Psoas muscle (tissue), 8 donors: ENCODE measurements at places on chromosomes 5 and 9.

GRCh38 chr5:158287643-158288271, 428.8 kb upstream of the CLINT1 start:
- DNase-seq, result no peak
- H3K36me3 ChIP-seq, result no peaks in the 10 kb centered on the region
- no peak overlapping the region for H3K4me3 ChIP-seq
- H3K27ac ChIP-seq, result no peak overlapping the region
- no peaks in the 10 kb centered on the region for H3K27me3 ChIP-seq

GRCh38 chr5:80127116-80127552, 92.0 kb downstream of the THBS4 start:
- no peak for DNase-seq
- H3K4me1 ChIP-seq, result no peaks in the 10 kb centered on the region
- no peaks in the 10 kb centered on the region for H3K36me3 ChIP-seq
- no peak overlapping the region for H3K4me3 ChIP-seq
- H3K27ac ChIP-seq, result no peak overlapping the region

DNA sequence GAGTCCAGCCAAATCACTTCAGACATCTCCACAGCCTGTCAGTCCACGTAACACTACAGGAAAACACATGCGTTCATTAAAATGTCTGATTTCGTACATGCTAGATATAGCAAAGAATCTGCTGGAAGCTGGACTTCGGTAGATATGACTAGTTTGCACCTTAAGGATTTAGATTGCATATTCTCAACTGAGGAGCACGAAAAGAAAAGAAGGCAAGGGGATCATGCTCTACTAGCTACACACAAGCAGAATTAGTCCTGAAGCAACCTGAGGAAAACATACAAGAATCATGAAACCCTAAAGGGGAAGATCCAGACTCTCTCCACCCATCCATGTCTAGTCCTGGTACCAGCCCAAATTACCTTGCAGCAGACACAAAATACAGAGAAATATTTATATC, 36.1 kb upstream of the SSBP2 start:
- H3K4me3 ChIP-seq, result peak overlapping the region; percentile 44
- H3K27me3 ChIP-seq, result no peaks in the 10 kb centered on the region
- H3K36me3 ChIP-seq, result no peaks in the 10 kb centered on the region
- DNase-seq, result no peak

DNA sequence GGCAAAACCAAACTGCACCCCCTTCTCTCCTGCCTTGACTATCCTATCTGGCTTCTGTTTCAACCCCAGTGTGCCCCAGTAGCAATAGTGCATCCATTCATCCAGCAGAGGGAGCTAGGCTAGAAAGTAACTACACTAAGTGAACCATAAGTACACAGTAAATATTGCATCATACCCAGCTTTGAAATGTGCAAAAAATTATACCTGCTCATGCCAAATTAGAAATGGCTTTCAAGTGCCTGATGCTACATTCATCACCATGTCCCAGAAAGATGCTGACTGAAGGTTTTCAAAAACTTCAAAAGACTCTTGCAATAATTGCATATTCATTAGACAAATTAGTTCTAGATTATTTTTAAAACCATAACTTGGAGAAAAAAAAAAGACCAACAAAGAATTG, 153.5 kb downstream of the PRELID2 start:
- no peaks in the 10 kb centered on the region for H3K27me3 ChIP-seq
- no peak overlapping the region for H3K4me3 ChIP-seq
- no peak for DNase-seq
- peaks cover 8% of the 10 kb centered on the region for H3K4me1 ChIP-seq
- H3K27ac ChIP-seq, result no peak overlapping the region

GRCh38 chr9:22693156-22693555, 246.5 kb downstream of the DMRTA1 start:
- H3K36me3 ChIP-seq, result no peaks in the 10 kb centered on the region
- H3K4me1 ChIP-seq, result no peaks in the 10 kb centered on the region
- no peaks in the 10 kb centered on the region for H3K27me3 ChIP-seq
- no peak for DNase-seq

- no peak overlapping the region for H3K27ac ChIP-seq
- peaks cover 44% of the 10 kb centered on the region for H3K27me3 ChIP-seq
- no peaks in the 10 kb centered on the region for H3K36me3 ChIP-seq
- H3K4me3 ChIP-seq, result no peak overlapping the region
- peak; percentile 48 for DNase-seq
- H3K4me1 ChIP-seq, result peaks cover 6% of the 10 kb centered on the region
Observed at GRCh38 chr5:135040333-135041144, 6.5 kb upstream of the PITX1 start.

DNA sequence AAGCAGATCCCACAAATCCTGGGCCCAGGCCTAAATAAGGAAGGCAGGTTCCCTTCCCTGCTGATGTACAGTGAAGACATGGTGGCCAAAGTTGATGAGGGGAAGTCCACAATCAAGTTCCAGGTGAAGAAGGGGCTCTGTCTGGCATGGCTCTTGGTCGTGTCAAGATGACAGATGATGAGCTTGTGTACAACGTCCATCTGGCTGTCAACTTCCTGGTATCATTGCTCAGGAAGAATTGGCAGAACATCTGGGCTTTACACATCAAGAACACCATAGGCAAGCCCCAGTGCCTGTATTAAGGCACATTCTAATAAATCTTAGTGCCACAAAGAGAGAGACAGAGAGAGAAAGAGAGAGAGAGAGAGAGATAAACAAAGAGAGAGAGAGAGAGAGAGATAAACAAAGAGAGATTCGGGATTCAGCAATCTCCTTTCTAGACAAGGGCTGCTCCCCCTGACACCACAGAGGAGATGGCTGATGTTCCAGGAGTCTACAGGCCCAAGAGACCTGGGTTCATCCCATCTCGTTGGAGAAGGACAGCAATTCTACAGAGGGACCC, 45.5 kb upstream of the HSPA9 start:
- H3K27ac ChIP-seq, result no peak overlapping the region
- no peaks in the 10 kb centered on the region for H3K4me1 ChIP-seq
- H3K4me3 ChIP-seq, result no peak overlapping the region
- no peaks in the 10 kb centered on the region for H3K27me3 ChIP-seq
- H3K36me3 ChIP-seq, result no peaks in the 10 kb centered on the region

DNA sequence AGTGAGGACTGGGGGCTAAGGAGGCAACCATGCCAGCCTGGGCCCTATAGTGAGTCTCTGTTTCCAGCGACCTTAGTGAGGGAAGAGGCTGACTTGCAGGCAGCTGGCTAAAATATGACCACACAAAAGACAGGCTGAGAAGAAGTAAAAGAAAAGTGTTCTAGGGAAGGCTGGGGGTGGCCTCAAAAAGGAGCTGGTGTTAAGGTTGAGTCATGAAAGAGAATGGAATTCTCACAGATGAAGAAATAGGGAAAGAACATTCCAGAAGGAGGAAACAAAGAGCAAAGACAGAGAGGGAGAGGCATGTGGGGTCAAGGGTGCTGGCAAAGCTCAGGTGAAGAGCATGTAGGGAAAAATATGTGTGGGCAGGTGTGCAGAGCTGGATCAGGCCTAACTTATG, 302.7 kb upstream of the RFX3 start:
- no peaks in the 10 kb centered on the region for H3K4me1 ChIP-seq
- no peak overlapping the region for H3K4me3 ChIP-seq
- no peak for DNase-seq

GRCh38 chr9:105500108-105500766, 52.4 kb downstream of the FSD1L start:
- no peak for DNase-seq
- no peaks in the 10 kb centered on the region for H3K27me3 ChIP-seq
- peaks cover 9% of the 10 kb centered on the region for H3K4me1 ChIP-seq
- no peaks in the 10 kb centered on the region for H3K36me3 ChIP-seq
- H3K27ac ChIP-seq, result no peak overlapping the region

DNA sequence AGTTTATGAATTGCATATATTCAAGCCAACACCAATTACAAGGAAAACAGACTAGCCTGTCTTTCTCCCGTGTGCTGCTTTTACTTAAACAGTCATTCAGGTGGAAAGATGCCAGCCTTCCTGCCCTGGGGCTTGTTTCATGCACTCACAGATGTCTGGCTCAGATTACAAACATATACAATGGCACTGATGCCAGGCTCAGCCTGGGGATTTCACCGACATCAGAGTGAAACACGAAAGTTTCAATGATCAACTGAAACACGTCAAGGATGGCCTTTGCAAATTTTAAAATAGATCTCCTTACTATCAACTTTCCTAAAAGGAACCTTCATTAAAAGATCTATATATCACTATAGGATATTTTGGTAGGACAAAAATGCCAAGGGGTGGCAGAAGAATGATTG, 1576.5 kb downstream of the EFNA5 start:
- no peaks in the 10 kb centered on the region for H3K4me1 ChIP-seq
- no peaks in the 10 kb centered on the region for H3K36me3 ChIP-seq
- H3K27me3 ChIP-seq, result no peaks in the 10 kb centered on the region
- DNase-seq, result no peak

- no peak overlapping the region for H3K4me3 ChIP-seq
- no peak for DNase-seq
Observed at GRCh38 chr5:170511551-170512258, 7.9 kb downstream of the KCNIP1 start.

DNA sequence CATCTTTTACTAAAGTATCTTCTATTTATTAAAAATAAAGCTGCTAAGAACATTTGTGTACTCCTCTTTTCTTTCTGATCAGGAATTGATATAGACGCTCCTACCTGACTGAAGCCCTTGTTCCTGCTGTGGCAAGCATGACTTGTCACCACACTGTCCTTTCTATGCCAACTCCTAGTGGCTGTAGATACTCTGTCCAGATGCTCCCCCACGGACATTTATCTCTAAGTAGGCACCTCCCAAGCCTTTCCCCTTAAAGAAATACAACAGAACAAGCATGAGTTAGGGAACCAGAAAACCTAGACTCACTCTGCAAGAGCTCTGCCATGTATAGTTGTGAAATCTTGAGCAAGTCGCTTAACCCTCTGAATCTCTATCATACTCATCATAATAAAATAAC, 53.2 kb downstream of the FAM114A2 start:
- H3K4me3 ChIP-seq, result no peak overlapping the region
- H3K27me3 ChIP-seq, result no peaks in the 10 kb centered on the region
- H3K36me3 ChIP-seq, result no peaks in the 10 kb centered on the region
- no peak overlapping the region for H3K27ac ChIP-seq
- H3K4me1 ChIP-seq, result no peaks in the 10 kb centered on the region
- no peak for DNase-seq

DNA sequence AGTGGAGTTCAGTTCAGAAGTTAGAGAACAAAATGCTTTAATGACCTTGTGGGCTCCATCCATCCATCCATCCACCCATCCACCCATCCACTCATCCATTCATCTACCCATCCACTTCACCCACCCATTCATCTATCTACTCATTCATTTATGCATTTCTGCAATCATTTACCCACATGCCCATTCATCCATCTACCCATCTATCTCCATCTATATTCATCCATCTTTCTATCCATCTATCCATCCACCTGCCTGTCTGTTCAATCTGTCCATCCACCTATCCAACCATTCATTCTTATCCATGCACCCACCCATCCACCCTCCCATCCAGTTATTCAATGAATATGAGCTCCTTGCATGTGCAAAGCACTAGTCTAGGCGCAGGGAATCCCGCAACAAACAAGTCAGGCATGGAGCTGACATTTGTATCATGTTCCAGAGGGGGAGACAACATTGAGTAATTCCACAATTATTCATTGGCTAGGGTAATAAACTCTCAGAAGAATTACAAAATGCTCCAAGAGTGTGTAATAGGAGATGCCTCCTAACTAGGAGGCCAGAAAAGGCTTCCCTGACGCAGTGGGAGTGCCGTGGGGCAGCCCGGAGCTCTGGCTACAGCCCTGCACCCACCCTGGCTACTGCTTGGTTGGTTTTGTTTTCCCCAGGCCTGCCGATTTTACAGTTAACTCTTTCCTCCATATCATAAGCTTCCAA, 211.2 kb downstream of the NXNL2 start:
- H3K27ac ChIP-seq, result no peak overlapping the region
- no peaks in the 10 kb centered on the region for H3K27me3 ChIP-seq
- no peak overlapping the region for H3K4me3 ChIP-seq
- peak; percentile 59 for DNase-seq
- H3K4me1 ChIP-seq, result peaks cover 10% of the 10 kb centered on the region
- H3K36me3 ChIP-seq, result no peaks in the 10 kb centered on the region

DNA sequence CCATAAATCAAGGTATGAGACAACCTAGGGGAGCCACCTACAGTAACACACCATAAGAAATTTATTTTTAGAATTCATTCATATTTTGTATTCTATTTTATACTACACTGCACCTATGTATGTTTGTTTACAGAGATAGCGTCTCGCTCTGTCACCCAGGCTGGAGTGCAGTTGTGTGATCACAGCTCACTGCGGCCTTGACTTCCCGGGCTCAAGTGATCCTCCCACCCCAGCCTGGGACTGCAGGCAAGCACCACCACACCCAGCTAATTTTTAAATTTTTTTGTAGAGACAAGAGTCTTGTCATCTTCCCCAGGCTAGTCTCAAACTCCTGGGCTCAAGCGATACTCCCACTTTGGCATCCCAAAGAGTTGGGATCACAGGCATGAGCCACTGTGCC, 25.4 kb downstream of the MAPKAP1 start:
- no peak for DNase-seq
- no peaks in the 10 kb centered on the region for H3K36me3 ChIP-seq
- no peaks in the 10 kb centered on the region for H3K27me3 ChIP-seq
- H3K4me3 ChIP-seq, result no peak overlapping the region
- no peak overlapping the region for H3K27ac ChIP-seq
- no peaks in the 10 kb centered on the region for H3K4me1 ChIP-seq

DNA sequence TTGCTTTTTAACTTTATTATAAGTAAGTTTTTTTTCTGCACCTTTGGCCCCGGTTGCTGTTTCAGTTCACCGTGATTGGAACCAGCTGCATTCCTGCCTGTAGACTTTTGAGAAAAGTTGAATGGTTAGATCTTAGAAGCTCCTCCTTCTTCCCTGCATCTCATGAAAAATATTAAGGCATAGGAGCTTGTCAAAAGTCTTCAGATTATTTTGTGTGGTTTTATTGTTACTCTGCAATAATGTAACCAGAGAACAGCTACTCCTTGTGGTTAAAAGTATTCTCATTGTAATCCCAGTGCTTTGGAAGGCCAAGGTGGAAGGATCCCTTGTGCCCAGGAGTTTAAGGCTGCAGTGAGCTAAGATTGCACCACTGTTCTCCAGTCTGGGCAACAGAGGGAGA, 3.3 kb upstream of the SLC2A8 start:
- no peak overlapping the region for H3K4me3 ChIP-seq
- no peaks in the 10 kb centered on the region for H3K36me3 ChIP-seq
- no peak overlapping the region for H3K27ac ChIP-seq
- no peak for DNase-seq

GRCh38 chr9:115690786-115691496, 462.6 kb upstream of the PAPPA start:
- DNase-seq, result no peak
- no peak overlapping the region for H3K27ac ChIP-seq
